ENCODE measurements at places on chromosomes 5 and 9.
A peak's percentile ranks its signal among the peaks of the same experiment; 100 is the strongest.

GRCh38 chr5:27652505-27652904 lies 614.1 kb upstream of the CDH9 start:
- no peak for DNase-seq

GRCh38 chr5:119951330-119951934 lies 322.1 kb downstream of the FAM170A start:
- no peak for DNase-seq

- no peak for DNase-seq
Measured at GRCh38 chr5:52605317-52606313, 182.1 kb upstream of the ITGA1 start.

- DNase-seq = no peak
Measured at GRCh38 chr9:16868701-16869100, 1.8 kb downstream of the BNC2 start.

- no peak for DNase-seq
Measured at GRCh38 chr5:97636766-97637165, 453.7 kb upstream of the RIOK2 start.

DNA sequence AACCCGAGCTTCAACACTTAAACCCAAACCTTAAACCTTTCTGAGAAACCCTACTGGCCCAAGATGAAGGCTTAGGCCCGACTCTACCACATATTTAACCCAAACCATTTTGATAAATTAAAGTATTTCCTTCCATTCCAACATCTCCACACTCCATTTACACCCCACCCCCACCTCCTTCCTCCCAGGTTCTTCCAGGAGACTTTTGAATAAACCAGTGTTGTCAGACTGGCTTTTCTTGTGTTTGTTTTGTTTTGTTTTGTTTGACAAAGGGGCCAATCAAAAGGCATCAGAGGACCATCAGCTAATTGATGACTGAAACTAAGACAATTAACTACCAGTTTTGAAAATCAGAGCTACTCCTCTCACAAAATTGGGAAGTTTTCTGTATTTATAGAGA lies 4.6 kb upstream of the ZNF608 start:
- no peak for DNase-seq

DNA sequence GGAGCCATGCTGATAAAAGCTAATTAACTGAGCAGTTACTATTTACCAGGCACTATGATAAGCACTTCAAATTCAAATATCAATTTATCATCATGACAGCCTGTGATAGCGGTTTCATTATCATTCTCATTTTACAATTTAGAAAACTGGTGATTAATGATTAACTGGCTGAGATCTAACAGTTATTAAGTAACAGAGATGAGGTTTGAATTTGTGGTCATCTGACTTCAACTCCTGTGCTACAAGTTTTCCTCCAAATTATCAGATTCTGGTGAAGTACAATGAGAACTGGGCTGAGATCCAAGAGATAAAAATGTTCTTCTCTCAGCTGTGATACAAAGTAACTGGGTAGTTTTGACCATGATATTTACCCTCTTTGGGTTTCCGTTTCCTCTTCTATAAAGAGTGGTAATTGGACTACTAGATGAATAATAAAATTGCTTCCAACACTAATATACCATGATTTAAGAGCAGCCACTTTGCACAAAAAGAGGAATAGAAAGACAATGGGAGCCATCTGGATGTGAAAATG lies 74.5 kb upstream of the CCNG1 start:
- no peak for DNase-seq

- DNase-seq = no peak
Measured at GRCh38 chr5:142074006-142074405, 34.6 kb upstream of the NDFIP1 start.

GRCh38 chr9:99998866-99999265 lies 92.4 kb downstream of the STX17 start:
- DNase-seq = no peak

- DNase-seq = peak; percentile 8
Measured at GRCh38 chr5:64958757-64959391, 190.1 kb downstream of the CWC27 start.

GRCh38 chr9:92275541-92275940 lies 18.0 kb downstream of the IARS1 start:
- peak; percentile 7 for DNase-seq

DNA sequence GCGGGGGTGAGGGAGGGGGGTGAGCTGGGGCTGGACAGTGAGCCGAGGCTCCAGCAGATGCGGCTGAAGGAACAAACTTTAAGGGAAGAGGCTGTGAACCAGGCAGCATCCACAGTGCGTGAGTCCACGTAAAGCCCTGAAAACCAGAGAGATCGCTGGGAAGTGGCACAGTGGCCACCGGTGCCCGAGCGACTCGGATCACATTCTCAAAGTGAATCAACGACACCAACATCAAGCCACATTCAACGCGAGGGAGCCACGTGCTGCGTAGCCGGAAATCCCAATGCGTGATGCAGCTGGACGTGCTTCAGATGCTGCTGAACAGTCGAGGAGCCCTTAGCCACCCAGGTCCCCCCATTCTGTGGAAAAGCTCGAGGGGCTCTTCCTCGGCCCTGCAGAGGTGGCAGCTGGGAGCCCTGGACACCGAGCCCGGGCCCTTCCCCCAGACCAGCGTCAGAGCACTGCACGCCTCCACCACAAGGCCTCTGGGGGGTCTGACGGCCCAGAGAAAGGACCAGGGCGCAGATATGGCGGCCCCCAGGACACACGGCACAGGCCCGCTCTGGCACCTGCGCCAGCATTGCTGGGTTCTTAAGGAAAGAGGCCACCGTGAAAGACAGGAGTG lies 53.7 kb upstream of the EXOC3 start:
- DNase-seq = no peak

DNA sequence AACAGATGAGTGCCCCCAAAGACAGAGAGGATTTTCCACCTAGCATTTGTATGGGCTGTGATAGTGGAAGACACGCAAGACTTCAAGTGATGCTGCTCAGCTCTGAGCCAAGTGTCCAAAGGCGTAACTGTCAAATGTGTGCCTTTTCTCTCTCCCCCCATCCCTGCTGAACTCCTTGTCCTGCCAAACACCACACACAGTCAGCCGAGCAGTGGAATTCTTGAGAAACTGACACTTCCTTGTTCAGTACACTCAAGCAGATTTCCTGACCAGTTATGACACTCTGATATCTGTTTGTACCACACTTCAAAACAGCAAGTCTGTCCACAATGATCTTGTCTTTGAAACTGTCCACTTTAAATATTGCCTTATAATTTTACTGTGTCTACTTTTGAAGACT lies 166.4 kb downstream of the PIK3R1 start:
- DNase-seq = peak; percentile 57

DNA sequence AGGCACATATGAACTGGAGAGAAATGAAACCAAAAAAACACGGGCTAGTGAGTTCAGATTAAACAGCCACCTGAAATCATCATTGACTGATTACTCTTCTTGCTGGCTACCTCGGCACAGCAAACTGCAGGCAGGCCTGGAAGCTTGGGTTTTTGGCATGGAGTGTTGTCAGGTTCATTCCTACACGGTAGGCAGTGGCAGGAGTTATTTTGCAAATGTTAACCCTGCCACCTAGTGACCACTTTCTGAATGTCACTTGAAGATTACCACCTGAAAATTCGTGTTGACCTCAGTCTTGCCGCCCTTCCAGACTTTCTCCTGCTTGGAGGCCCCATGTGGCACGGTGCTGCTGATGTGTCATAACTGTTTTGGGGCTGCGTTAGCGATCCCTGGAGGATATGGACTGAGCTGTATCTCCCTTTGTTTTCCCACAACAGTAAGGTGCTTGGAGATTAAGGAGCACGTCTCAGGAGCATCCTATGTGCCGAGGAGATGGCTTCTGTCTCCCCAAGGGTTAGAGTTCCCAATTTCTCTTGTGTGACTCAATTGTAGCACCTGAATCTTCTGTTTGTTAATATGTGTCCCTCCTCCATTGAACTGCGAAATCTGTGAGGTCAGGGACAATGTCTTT lies 12.7 kb upstream of the CD180 start:
- peak; percentile 86 for DNase-seq

GRCh38 chr5:167295681-167296005 lies 995.8 kb upstream of the WWC1 start:
- no peak for DNase-seq

DNA sequence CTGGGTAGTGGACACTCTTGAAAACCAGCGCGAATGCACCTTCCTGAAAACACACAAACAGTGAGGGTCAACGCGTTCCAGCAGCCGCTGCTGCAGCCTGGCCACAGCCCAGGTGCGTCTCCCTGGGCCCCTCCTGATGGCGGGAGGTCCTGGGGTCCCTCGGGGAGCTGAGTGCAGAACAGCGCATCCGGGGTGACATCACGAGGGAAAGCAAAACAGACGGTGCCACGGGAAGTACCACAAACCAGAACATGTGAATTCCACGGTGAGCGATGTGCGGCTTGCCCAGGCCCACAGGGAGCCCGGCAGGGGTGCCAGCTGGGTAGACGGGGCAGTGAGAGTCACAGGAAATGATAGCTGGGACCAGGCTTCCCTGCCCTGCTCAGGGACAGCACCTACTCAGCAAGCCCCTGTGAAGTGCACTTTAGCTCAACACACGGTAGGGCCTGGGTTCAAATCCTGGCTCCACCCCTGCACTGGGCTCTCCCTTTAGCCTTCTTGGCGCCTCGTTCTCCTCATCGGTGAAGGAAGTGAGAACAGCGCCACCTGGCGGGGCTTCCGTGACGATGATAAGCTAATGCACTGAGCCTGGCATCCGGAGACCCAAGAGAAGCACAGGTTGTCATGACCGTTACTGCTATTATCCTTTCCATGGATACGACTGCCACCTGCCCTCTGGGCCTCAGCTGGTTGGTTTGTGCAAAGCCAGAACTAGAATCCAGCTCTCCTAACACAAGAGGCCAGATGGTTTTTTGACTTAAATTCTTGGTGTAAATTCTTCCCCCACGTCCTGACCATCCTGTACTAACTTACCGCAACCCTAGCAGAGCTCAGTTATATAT lies 24.6 kb downstream of the GFPT2 start:
- peak; percentile 96 for DNase-seq

DNA sequence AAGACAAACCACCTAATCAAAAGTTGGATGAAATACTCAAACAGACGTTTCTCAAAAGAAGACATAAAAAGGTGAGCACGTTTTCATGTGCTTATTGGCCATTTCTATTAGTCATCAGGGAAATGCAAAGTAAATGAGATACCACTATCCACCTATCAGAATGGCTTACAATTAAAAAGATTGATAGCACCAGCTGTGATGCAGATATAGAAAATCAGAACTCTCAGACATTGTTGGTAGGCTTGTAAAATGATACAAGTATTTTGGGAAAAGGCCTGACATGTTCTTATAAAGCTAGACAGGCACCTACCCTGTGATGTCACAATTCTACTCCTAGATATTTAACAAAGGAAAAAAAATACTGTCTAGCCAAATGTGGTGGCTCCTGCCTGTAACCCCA lies 44.0 kb upstream of the SLC30A5 start:
- no peak for DNase-seq

- peak; percentile 53 for DNase-seq
Measured at GRCh38 chr5:72268753-72269410, 51.2 kb downstream of the MRPS27 start.

DNA sequence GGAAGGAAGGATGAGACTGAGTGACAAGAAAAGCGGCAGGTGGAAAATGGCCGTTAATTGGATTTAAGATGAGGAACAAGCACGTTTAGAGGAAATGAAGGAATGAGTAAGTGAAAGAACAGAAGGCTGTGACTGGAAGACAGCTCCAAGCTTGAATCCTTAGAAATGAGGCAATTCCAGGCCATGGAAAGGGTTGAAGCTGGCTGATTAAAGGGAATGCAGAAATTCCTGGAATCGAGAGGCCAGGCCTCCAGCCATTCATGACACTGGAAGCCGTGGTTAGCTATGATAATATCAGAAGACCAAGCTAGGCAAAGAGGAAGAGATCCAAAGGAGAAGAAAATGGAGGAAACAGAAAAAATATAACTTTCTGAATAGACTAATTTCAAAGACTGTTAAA lies 84.2 kb downstream of the ARL15 start:
- peak; percentile 8 for DNase-seq

DNA sequence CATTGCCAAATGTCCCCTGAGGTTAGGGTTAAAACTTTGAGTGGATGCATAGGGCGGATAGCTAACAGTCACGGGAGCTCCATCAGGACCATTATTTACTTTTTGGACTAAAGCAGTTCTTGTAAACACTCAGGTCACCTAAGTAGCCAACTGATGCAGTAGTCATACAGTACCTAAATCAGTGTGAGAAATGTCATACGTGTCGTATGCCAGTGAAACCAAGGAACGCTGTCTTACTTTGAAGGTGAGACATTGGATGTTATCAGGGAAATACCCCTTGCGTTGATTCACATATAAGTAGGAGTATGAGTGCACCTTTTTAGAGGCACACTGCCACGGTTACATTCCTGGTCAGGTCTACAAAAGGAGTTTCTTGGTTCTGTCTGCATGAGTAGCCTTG lies 101.9 kb downstream of the LNPEP start:
- DNase-seq = no peak

All from suppressor macrophage (primary cell).